Activated CD4-positive, CD25-positive, alpha-beta regulatory T cell treated with anti-CD3 and anti-CD28 coated beads, Interleukin-2, amount 50 U/mL, for 24 hours (primary cell): ENCODE measurements at places on chromosomes 13 and 19.

GRCh38 chr19:16462757-16463250 lies 9.0 kb downstream of the EPS15L1 start:
- ATAC-seq = no peak

GRCh38 chr19:47324502-47324901 lies 7.5 kb upstream of the C5AR2 start:
- no peak for ATAC-seq

DNA sequence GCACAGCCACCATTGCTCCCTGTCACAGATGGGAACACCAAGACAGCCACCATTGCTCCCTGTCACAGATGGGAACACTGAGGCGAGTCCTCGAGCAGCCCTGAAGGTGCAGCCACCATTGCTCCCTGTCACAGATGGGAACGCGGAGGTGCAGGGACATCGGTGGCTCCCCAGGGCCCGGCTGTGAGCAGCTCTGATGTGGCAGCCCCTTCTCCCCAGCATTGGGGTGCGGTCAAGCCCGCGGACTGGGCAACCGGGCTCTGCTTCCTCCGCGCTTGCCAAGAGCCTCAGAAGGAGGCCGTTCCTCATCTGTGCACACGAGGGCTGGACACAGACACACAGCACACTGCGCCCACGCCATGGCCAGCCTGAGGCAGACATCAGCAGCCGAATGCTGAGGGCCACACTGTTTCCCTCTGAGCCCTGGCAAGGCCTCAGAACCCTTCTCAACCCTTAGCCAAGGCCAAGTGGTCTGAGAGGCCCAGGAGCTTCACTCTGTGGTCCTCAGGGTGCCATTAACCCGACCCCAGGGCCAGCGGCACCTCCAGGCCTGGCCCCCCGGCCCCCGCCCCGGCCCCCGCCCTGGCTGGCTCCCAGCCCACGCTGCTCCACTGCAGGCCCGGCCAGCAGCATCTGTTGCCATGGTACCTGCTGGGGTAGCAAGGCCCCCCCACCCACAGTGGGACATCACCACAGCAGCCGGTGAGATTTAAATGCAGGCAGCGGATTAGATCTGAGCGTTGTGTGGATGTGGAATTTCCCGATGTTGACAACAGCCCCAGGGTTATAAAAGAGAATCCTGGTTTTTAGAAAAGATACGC lies 18.4 kb downstream of the C2CD4C start:
- no peak for ATAC-seq

- no peak for ATAC-seq
These were observed 32.4 kb upstream of the CACNA1A start for GRCh38 chr19:13538601-13539253.

- ATAC-seq = peak; percentile 97
These were observed 71.0 kb downstream of the ZNF486 start for GRCh38 chr19:20237773-20238623.

- ATAC-seq = peak; percentile 93
These were observed 19.7 kb downstream of the RFX1 start for GRCh38 chr19:13986348-13986904.

- no peak for ATAC-seq
These were observed 15.4 kb downstream of the MED26 start for GRCh38 chr19:16612636-16613035.

GRCh38 chr19:2588081-2588777 lies 112.3 kb downstream of the GADD45B start:
- no peak for ATAC-seq

DNA sequence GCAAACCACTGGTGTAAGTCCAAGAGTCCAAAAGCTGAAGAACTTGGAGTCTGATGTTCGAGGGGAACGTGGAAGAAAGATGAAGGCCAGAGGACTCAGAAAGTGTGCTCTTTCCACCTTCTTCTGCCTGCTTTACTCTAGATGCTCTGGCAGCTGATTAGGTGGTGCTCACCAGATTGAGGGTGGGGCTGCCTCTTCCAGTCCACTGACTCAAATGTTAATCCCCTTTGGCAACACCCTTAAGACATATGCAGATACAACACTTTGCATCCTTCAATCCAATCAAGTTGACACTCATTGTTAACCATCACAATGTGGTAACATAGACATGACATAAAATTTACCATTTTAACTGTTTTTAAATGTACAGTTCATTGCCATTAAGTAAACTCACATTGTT lies 249.5 kb downstream of the COG6 start:
- ATAC-seq = no peak

GRCh38 chr19:2096034-2096479 lies at the start of gene MOB3A:
Gene MOB3A, minus strand, starts transcription at chr19:2096326. Its CDS starts 17,766 bp downstream, at chr19:2078560.
- ATAC-seq = peak; percentile 53

GRCh38 chr13:49499889-49500660 lies 4.3 kb downstream of the PHF11 start:
- no peak for ATAC-seq

DNA sequence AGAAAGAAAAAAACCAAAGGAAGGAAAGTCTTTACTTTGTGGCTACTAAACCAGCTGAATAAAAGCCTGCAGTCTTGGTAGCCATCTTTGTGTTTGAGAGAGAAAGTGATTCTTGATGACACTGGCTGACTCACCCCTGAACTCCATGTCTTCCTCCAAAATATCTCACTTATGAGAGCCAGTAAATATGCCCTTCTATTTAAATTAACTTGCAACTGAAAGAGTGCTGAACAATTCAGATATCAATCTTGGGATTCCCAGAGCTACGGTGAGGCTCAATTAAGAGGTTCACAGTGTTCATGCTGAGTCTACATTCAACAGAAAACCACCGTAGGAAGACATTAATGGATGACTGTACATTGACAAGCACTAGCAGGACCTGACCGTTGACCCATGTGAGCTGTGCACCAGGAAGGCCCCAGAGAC lies 57.9 kb downstream of the KCTD12 start:
- peak; percentile 79 for ATAC-seq
